ENCODE measurements at places on chromosomes 4 and X. TPM values are rescaled to one million over a fixed set of nuclear protein-coding genes. Genes with fewer than 3 reads are reported as not detected.

Gene PDGFRA
- total RNA-seq: not detected

- DNase-seq: no peak
These were observed 9.5 kb upstream of the GUCY1A1 start for GRCh38 chr4:155657169-155657568.

GRCh38 chr4:5592272-5592671 lies 116.1 kb downstream of the EVC2 start:
- no peak for DNase-seq

DNA sequence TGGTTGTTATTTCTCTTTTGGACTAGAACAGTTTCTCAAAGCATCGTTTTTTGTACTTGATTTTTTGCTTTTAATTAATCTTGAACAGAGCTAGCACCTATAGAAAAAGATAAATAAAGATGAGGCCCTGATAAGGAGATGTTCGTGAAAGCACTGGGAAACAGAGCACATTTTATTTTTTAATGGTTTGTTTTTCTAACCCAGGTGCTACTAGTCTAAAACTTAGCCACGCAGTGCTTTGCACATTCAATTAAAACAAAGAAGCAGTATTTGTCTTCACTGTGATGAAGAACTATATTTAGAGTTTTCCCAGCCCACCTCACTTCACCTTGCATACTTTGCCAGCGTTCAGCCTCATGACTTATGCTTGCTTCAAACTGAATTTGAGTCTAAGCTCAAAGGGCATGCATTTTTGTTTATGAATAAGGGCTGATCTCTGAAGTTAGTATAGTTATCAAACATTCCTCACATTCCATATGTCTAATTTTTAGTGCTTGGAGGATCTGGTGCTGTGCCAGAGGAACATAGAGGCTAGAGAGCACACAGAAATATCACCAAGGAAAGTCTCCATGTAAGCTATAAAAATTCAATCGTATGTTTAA lies 76.7 kb downstream of the WWC2 start:
- DNase-seq: no peak

DNA sequence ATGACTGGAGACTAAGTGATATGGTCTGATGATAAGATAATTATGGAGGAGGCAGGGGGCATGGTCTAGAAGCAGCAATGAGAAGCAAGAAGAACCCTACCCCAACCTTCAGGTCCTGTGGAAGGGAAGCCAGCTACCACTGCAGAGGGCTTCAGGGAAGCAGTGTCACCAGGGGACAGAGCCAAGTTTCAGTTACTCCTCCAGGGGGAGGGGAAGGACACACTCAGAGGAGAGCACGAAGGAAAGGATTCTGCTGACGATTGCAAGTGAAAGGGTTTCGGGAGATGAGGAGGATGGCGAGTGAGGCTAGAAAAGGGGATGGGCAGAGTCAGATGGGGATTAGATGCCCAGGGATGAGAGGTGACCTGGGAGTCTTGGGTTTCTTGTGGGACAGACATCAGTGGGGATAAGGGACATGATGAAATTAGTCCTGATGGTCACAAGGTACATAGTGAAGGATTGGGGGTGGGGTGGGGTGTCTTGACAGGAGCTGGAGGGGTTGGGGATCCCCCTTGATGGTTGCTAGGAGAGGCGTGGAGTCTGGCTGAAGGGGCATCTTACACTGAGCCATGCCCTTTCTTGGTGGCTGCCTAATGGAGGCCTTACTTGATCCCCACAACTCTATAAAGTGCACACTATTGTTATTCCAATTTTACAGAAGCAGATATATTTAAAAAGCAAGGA lies 45.4 kb downstream of the TIGD4 start:
- no peak for DNase-seq

DNA sequence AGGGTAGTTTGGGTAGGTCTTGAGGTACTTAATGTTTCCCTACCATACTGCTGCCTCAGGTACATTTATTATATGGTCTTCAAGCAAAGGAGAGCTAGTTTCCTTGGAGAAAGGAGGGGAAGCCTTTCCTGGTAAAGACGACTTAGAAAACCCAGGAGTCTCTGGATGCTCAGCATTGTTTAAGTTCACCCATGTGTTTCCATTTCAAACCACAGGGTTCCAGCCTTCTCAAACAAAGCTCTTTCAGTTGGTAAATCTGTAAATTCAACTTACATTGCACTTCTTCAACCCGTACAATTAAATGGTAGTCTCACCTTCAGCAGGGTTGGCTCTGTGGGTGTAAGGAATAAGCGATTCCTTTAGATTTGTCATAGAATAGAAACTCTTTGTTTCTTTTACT lies 111.9 kb upstream of the UNC5C start:
- no peak for DNase-seq

DNA sequence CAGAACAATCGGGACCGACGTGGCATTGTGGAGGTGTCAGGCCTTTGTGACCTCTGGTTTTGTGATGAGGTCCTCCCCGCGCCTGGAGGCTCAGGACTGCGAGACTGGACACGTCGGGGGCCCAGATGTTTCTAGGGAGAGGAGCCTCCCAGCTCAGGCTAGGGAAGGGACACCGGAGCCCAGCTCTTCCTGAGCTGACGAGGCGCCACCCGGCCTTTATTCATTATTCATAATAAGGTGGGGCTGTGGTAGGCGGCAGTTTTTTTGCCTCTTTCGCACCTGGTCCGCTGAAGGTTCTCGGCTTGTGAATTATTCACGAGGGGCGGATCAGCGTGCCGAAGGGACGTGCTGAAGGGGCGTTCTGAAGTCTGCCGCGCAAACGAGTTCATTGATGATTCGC lies 2.3 kb upstream of the UBA1 start:
- DNase-seq: peak; percentile 26

Gene CENPVL1
- total RNA-seq: not detected

DNA sequence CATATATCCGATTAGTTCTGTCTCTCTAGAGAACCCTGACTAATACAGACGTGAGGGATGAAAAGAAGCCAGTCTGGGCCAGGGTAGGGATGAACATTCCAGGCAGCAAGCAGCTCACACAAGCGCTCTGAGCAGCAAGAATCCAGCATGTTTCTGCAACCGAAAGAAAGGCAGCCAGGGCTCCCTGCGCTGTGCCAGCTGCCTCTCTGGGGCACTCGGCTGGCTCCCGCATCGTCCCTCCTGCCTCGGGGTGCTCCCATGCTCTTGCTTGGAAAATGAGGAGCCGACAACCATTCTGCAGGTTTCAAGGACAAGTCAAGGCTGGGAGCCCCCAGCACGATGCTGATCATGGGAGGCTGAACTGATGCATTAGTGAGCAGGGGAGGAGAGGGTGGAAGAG lies 7.0 kb downstream of the JAKMIP1 start:
- no peak for DNase-seq

Gene APLN
- total RNA-seq: not detected

Gene CENPI
- 2.6 TPM for total RNA-seq

DNA sequence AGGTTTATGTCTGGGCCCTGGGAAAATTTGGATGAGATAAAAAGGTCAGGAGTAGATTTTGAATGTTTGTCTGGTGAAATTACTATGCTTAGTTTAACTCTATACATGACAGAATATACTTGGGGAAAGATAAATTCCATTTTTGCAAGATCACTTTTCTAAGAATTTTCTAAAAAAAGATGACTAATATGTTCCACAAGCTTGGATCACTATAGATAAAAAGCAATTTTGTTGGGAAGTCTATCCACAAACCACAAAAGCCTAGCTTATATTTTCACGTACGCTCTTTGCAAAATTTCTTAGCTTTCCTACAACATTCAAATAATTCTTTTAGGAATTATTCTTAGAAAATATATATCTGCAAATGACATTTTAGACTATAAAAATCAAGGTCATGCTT lies 20.6 kb upstream of the COQ2 start:
- no peak for DNase-seq

Gene ARHGAP24
- 155 TPM for total RNA-seq

DNA sequence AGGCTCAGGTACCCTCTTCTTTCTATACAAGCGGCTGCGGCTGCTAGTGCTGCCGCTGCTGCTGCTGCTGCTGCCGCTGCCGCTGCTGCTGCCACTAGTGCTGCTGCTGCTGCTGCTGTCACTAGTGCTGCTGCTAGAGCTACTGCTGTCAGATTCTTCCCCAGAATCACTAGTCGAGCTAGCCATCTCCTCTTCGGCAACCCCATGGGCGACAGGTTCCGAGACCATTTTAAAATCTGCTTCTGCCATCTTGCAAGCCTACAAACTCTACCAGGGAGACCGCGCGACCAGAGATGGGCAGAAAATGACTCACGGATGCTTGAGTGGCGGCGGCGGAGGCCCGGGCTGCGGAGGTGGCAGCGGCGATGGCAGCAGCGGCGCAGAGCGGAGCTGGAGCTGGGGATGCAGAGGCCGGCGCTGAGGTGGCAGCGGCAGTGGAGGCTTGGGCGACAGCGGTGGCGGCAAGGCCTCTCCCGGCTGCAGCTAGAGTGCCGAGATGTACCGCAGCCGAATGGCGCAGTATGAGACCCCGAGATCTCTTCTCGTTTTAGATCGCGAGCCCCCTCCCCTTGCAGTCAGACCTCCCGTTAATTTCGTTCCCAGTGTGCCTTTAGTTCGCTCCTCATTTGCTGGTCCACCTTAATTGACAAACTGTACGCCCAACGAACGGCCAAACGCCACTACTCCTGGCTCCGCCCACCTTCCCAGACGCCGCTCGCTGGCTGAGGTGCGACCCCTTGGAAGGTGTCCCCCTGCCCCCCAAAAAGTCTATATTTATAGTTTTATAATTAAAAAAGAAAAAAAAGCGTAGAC lies at the start of gene NAP1L3:
NAP1L3 (minus strand) TSS at position 523 of the 813 bp plus-strand sequence; CDS start at position 249, 274 bp downstream.
- no peak for DNase-seq

- no peak for DNase-seq
These were observed 237.7 kb upstream of the TLL1 start for GRCh38 chr4:165635381-165635780.

GRCh38 chrX:71615954-71616353 lies 2.4 kb downstream of the CXCR3 start:
- no peak for DNase-seq

GRCh38 chr4:120977435-120977997 lies 55.0 kb upstream of the PRDM5 start:
- no peak for DNase-seq

Gene SHROOM4
- not detected for total RNA-seq

Gene NIPAL1
- total RNA-seq: 0.73 TPM

GRCh38 chrX:77740376-77740905 lies 45.6 kb downstream of the ATRX start:
- no peak for DNase-seq

DNA sequence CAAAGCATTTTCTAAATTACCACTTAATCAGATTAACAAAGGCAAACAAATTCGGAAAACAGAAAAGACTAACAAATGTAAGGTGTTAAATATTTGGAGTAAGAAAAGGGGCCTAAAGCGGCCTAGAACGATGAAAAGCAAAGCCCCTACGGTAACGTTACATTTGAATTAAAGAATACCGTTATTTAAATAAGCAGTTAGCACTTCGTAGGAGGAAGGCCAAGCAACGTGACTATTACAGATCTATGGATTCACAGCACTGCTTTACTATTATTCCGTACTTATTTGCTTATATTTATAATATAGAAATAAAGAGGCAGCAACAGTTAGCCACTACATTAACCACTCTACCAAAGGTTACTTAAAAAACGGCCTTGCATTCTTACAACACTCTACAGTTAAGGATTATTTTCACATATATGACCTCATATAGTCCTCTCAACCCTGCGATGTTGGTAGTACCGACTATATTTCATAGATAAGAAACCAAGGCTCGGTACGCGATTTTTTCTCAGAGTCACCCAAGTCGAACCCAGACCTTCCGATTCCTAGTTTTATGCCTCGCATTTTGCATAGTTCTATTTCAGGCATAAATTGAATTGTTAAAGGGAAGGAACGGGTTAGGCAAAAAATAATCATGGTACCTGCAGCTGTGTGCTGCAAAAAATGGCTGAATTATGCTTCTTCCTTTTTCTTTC lies 2.9 kb downstream of the KLHL15 start:
- DNase-seq: no peak

Gene GPR34
- total RNA-seq: 0.24 TPM

- DNase-seq: no peak
These were observed 54.1 kb upstream of the GABRE start for GRCh38 chrX:152028579-152028978.

DNA sequence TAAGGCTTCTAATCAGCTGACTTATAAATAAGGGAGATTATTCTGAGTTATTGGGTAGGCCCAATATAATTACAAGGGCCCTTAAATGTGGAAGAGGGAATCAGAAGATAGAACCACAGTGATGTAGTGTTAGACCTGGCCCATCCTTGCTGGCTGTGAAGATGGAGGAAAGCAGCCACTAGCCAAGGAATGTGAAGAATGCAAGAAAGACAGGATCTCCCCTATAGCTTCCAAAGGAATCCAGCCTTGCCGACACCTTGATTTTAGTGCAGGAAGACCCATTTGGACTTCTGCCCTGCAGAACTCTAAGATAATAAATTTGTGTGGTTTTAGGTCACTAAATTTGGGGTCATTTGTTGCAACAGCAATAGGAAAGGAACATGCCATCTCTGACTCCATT lies 150.6 kb downstream of the SPATA18 start:
- no peak for DNase-seq

Gene PRPS2
- 33.9 TPM for total RNA-seq

Gene CFAP47
- not detected for total RNA-seq
